ENCODE measurements at places on chromosomes 3 and 15.

- peak; percentile 92 for DNase-seq
These were observed at the start of gene SLC25A38 for GRCh38 chr3:39383045-39383880. Gene SLC25A38 (plus strand): TSS chr3:39383370. CDS start chr3:39383725, 355 bp downstream.

GRCh38 chr15:31241888-31242522 lies 84.6 kb upstream of the KLF13 start:
- no peak for DNase-seq

GRCh38 chr3:54960082-54960481 lies 32.2 kb upstream of the LRTM1 start:
- DNase-seq = no peak

GRCh38 chr3:40068636-40069035 lies 240.9 kb upstream of the EIF1B start:
- DNase-seq = no peak

DNA sequence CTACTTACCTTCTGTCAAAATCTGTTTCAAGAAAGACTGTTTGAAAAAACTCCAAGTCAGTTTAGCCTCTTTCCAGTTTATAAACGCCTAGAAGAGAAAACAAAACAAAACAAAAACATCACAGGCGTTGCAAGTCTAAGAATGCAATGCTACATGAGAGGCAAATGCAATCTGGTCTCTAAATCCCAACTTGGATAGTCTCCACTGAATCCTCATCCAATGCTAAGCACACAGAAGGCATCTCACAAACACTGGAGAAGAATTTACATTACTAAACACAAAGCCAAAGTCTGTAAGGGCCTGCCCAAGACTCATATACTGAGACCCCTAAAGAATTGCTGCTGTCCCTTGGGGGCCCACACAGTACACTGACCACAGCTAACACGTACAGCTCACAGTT lies 18.4 kb downstream of the RFT1 start:
- DNase-seq = no peak

DNA sequence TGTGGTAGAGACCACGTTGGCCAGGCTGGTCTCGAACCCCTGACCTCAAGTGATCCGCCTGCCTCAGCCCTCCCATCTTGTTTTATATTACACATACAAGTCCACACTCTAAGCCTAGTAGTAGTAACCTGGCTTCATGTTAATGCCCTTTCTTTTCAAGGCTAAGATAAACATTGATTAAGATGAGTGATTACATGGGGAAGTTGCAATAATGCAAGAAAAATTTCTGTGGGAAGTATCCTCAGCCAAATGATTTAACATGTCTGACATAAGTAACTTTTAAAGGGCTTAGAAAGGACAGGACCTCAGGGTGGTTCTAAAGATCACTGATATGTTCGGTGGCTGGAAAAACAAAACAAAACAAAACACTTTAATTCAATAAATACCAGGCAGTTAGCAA lies 72.1 kb downstream of the SFMBT1 start:
- no peak for DNase-seq

DNA sequence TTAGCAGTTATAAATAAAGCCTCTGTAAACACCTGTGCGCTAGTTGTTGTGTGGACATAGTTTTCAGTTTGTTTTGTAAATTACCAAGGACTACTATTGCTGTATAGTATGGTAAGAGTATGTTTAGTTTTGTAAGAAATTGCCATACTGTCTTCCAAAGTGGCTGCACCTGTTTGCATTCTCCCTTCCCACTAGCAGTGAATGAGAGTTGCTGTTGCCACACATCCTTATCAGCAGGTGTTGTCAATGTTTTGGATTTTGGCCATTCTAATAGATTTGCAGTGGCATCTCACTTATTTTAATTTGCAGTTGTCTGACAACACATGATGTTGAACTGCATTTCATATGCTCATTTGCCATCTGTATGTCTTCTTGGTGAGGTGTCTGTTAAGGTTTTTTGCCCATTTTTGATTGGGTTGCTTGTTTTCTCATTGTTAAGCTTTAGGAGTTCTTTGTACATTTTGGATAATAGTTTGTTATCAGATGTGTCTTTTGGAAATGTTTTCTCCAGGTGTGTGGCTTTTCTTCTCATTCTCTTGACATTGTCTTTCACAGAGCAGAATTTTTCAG lies 14.9 kb downstream of the TCAIM start:
- no peak for DNase-seq

DNA sequence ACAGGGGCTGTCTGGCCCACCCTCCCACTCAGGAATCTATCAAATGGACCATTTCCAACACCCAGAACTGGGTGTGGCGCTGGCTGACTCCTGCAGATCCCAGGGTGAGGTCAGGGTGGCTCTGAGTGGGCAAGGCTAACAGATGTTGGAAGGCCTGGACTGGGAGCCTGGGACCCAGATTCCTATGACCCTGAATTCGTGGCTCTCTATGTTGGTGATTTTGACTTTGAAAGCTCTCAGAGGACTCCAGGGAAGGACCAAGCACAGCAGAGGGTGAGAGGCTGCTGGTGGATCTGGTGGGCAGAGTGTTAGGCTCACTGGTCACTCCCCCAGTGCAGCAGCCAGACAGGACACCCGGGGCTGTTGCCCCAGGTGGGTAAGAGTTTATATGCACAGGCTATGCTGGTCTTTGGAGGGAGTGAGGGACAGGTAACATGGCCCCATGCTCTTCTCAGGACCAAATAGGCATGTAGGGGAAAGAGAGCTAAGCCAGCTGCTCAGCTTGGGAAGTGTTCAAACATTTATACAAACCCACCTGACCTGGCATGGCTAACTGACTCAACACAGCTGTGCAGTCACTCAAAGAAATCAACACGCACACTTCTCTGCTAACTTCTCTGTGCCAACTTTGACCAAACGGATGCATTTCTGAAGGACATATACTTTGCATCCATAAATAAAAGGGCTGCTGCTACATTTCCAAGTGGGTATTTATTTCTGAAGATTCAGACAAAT lies 62.6 kb upstream of the RAB6B start:
- no peak for DNase-seq

GRCh38 chr15:100873029-100873677 lies 6.5 kb upstream of the ALDH1A3 start:
- DNase-seq = peak; percentile 77

GRCh38 chr3:7618606-7619005 lies 757.7 kb downstream of the GRM7 start:
- DNase-seq = no peak

- DNase-seq = peak; percentile 78
These were observed 23.4 kb upstream of the SEC13 start for GRCh38 chr3:10344147-10344943.

DNA sequence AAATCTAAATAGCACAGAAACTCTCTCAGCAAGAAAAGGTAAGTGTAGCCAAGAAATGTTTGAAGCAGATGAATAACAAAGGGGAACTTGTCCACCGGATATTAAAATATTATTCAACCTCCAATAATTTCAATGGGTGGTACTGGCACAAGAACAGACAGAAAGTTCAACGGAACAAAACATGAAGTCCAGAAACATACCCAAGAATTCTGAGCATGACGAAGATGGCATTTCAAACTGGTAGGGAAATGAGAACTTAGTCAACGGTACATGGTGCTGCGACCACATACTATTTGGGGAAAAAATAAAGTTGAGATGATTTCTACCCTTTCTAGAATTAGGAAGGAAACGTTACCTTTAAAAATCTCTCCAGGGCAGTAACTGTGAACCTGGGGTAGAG lies 5.5 kb downstream of the CHSY1 start:
- no peak for DNase-seq

- DNase-seq = no peak
These were observed 407.4 kb downstream of the NTRK3 start for GRCh38 chr15:87849181-87849580.

DNA sequence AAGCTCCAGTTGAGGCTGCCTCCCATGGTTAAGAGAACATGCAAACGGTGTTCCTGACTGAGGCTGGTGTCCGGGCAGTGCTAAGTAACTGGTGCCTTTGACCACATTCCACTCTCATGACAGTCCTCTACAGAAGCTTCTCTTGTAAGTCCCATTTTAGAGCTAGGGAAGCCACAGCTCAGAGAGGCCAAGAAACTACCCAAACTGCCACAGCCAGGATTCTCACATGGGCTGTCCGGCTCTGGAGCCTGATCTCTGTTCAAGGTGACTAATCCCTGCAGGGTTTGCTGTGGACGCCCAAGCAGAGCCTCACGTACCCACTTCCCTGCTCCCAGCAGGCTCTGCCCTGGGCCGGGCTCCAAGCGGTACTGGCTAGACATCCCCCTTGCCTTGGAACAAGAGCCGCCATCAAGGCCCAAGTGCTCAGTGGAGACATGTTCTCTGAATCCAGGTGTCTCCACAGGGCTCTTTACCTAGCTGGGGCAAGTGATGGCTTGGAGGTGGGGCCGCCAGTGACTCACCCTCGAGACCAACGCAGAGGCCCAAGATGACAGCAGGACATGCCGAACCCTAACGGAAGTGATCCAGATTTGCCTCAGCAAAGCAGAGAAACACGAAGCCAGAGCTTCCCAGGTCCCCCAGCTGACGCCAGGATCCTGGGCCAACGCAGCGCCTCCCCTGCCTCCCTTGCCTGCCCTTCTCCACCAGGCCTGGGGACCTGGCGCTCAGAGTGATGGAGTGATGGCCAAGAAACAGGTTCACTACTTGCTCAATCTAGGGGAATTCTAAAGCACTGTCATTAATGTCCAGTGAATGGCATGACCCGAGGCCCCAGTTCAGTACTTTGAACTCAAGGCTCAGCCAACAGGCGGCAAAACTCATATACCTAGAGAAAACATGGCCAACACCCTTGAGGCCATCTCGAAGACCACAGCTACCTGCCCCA lies 24.4 kb downstream of the KLHL25 start:
- DNase-seq = no peak

DNA sequence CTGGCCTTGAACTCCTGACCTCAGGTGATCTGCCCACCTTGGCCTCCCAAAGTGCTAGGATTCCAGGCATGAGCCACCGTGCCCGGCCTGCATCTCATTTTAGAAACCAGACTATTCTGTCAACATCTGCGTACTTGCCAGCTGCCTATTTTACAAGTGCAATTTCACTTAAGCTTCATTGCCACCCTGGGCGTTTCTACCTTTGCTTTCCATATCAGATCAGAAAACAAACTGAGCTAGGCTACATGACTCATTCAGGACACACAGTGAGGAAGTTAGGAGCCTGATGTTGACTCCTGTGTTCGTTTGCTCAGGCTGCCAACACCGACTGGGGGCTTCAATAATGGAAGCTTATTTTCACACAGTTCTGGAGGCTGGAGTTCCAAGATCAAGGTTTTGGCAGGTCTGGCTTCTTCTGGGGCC lies 42.3 kb upstream of the KLHL25 start:
- DNase-seq = no peak

DNA sequence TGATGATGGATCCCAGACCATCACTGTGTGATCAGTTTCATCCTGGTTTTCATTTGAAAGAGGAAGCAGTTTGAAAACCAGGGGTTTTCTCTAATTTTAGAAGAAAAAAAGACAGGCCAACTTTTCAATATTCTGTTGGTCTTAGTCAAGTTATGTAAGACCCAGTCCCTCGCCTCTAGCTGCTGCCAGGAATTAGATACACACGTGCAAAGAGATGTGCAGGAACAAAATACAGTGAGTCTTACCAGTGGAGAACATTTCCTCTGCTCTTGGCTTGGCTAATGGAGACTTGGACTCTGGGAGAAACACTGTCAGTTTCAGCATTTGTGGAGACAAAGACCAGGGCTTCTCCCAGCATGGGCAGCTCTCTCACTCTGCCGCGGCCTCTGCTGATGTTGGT lies 214.9 kb upstream of the C2CD4B start:
- DNase-seq = no peak

DNA sequence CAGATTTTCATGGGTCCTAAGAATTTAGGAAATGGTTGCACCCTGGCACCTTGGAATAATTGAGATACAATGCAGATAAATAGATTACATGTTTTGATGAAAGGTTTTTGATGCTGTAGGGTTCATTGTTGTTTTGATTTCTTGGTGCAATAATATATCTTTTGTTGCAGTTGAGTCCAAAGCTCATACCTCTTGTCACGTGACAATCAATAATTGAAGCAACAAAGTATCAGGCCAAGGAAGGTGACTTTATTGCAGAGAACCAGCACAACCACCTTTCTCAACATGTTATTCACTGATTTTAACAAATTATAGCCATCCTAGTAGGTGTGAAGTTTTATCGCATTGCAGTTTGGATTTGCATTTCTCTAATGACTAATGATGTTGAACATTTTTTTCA lies 285.5 kb upstream of the SLCO3A1 start:
- no peak for DNase-seq

GRCh38 chr3:14814411-14814871 lies 4.3 kb upstream of the FGD5 start:
- DNase-seq = no peak

GRCh38 chr3:5503136-5503535 lies 315.6 kb downstream of the EDEM1 start:
- no peak for DNase-seq

DNA sequence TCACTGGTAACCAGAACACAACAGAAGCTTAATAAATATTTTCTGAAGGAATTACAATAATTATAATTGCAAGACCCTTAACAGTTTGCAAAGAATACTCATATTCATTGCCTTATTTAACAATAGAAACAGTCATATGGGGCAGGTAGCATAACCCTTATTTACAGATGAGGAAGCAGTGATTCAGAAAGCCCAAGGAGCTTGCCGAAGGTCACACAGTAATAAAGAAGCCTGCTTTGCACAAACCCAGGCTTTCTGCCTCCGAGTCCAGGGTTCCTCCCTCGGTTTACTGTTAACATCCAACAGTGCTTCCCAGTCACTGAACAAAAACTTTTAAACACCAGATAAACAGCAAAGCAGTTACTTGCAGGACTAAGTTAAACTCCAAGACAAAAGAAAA lies 35.3 kb downstream of the SRGAP3 start:
- no peak for DNase-seq

GRCh38 chr15:67740405-67740804 lies 84.9 kb upstream of the SKOR1 start:
- no peak for DNase-seq

DNA sequence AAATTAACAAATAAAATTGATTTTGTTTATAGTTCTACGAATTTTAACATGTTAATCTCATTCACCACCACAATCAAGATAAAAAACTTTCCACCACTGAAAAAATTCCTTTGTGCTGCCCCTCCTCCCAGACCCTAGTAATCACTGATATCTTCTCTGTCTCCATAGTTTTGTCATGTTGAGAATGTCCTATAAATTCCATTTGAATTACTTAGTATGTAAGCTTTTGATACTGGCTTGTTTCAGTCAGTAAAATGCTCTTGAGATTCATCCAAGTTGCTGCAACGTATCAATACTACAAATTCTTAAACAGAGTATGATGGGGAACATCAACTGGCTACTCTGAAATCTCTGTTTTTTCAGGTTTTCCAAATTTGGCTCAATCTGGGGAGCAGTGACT lies 129.6 kb downstream of the CTNNB1 start:
- DNase-seq = no peak
